GM23248 (cell line): ENCODE measurements at places on chromosomes 13 and 19. TPM values are rescaled to one million over a fixed set of nuclear protein-coding genes. Genes with fewer than 3 reads are reported as not detected.
A peak's percentile ranks its signal among the peaks of the same experiment; 100 is the strongest.

- no peaks in the 10 kb centered on the region for H3K27me3 ChIP-seq
- H3K27ac ChIP-seq: peak overlapping the region; percentile 91
- peaks cover 75% of the 10 kb centered on the region for H3K4me1 ChIP-seq
- H3K4me3 ChIP-seq: peak overlapping the region; percentile 42
- DNase-seq: peak; percentile 80
Measured at GRCh38 chr13:48400850-48401291, 12.0 kb downstream of the LPAR6 start.

GRCh38 chr19:17113127-17113785 is 37.7 kb downstream of the MYO9B start:
- DNase-seq: no peak
- no peaks in the 10 kb centered on the region; the same call in 1 of the 2 replicates for H3K36me3 ChIP-seq
- no peak overlapping the region for H3K27ac ChIP-seq
- H3K4me3 ChIP-seq: no peak overlapping the region

GRCh38 chr19:38880882-38881609 is 3.0 kb upstream of the RINL start:
- no peak for DNase-seq
- no peaks in the 10 kb centered on the region for H3K4me1 ChIP-seq

NRTN gene
- total RNA-seq: not detected in 2 replicates

- peak; percentile 95 for DNase-seq
- H3K27ac ChIP-seq: peak overlapping the region; percentile 94
- no peaks in the 10 kb centered on the region for H3K27me3 ChIP-seq
- peak overlapping the region; percentile 94 for H3K4me3 ChIP-seq
- 0 out of 2 replicates have a peak, but pooled peaks cover 9% of the 10 kb centered on the region for H3K4me1 ChIP-seq
Measured at GRCh38 chr13:23979361-23980159, 82.3 kb upstream of the C1QTNF9B start.

SEMA6B gene
- total RNA-seq: not detected in 2 replicates

GRCh38 chr19:22814124-22814523 is 18.0 kb upstream of the ZNF723 start:
- no peak for DNase-seq
- H3K4me3 ChIP-seq: no peak overlapping the region
- H3K27me3 ChIP-seq: no peaks in the 10 kb centered on the region
- H3K27ac ChIP-seq: no peak overlapping the region
- no peaks in the 10 kb centered on the region for H3K4me1 ChIP-seq

FLT3LG gene
- total RNA-seq: 1.3 and 1.6 TPM in 2 replicates

C1QTNF9B gene
- not detected in 2 replicates for total RNA-seq

DNA sequence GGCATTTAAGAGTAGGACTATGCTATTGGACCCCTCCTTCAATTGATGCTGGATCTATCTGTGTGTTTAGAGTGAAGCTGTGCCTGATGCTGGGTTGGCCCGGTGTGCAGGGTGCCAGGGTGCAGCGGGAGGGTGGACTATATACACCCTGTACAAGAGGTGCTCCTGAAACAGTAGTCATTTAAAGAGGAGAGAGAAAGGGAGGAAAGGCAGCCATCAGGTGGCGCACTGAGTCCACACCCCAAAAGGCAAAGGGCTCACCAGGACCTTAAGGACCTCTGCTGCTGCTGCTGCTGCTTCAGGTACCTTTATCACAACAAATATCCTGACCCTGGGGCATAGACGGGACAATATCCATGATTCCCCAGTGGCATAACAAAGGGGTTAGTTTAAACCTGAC is 39.4 kb downstream of the ZNF136 start:
- no peak overlapping the region for H3K27ac ChIP-seq
- H3K36me3 ChIP-seq: 0 out of 2 replicates have a peak, but pooled peaks cover 4% of the 10 kb centered on the region
- no peaks in the 10 kb centered on the region for H3K4me1 ChIP-seq
- DNase-seq: peak; percentile 30

TEX29 gene
- total RNA-seq: not detected in 2 replicates

DNA sequence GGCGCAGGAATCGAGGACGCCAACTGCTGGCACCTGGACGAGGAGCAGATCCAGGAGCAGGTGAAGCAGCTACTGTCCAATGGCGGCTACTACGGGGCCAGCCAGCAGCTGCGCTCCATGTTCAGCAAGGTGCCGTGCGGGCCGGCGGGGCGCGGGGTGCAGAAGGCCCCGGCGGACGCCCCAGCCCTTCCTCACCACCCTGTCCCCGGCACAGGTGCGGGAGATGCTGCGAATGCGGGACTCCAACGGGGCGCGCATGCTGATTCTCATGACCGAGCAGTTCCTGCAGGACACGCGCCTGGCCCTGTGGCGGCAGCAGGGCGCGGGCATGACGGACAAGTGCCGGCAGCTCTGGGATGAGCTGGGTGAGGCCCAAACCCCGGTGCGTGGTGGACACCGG is 13.6 kb downstream of the ZSWIM4 start:
- peaks cover 5% of the 10 kb centered on the region; the same call in 1 of the 2 replicates for H3K36me3 ChIP-seq
- H3K27me3 ChIP-seq: no peaks in the 10 kb centered on the region
- DNase-seq: no peak
- H3K4me1 ChIP-seq: no peaks in the 10 kb centered on the region
- no peak overlapping the region for H3K27ac ChIP-seq

USHBP1 gene
- total RNA-seq: not detected in 2 replicates

GRCh38 chr19:52219611-52220010 is 29.8 kb downstream of the PPP2R1A start:
- peaks cover 90% of the 10 kb centered on the region for H3K36me3 ChIP-seq
- H3K27ac ChIP-seq: no peak overlapping the region
- H3K4me1 ChIP-seq: no peaks in the 10 kb centered on the region
- no peaks in the 10 kb centered on the region for H3K27me3 ChIP-seq
- H3K4me3 ChIP-seq: no peak overlapping the region
- DNase-seq: no peak

- H3K4me1 ChIP-seq: peaks cover 25% of the 10 kb centered on the region
- peak overlapping the region; percentile 74; the same call in 1 of the 2 replicates for H3K27ac ChIP-seq
- DNase-seq: peak; percentile 48
- H3K4me3 ChIP-seq: no peak overlapping the region
- H3K27me3 ChIP-seq: no peaks in the 10 kb centered on the region
- H3K36me3 ChIP-seq: no peaks in the 10 kb centered on the region
Measured at GRCh38 chr13:37226971-37227370, 121.5 kb upstream of the CSNK1A1L start.

DNA sequence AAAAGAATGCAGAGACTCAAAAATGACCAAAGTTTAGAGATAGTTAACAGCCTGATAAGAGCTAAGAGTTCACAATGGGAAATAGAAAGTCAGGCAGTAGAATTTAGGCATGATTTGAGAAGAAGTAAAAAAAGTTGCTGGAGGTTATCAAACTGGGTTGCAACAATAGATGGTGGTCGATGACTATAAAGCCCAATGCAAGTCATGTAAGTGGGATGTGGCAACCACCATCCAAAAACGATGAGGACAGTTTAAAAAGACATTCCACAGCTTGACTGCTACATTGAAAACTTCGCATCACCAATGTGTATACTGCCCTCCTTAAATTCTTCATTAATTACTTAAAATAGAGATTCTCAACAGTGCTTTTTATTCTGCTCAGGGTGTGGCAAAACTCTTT is 19.7 kb downstream of the ELF1 start:
- H3K27ac ChIP-seq: no peak overlapping the region
- H3K36me3 ChIP-seq: 0 out of 2 replicates have a peak, but pooled peaks cover 2% of the 10 kb centered on the region
- no peak for DNase-seq
- H3K27me3 ChIP-seq: no peaks in the 10 kb centered on the region
- H3K4me3 ChIP-seq: no peak overlapping the region

ATP4A gene
- total RNA-seq: not detected in 2 replicates

- H3K4me1 ChIP-seq: peaks cover 6% of the 10 kb centered on the region; the same call in 1 of the 2 replicates
- peak overlapping the region; percentile 77 for H3K27ac ChIP-seq
- peak; percentile 76 for DNase-seq
- no peaks in the 10 kb centered on the region for H3K27me3 ChIP-seq
Measured at GRCh38 chr19:2327773-2328400, 499 bp downstream of the LSM7 start.

DNA sequence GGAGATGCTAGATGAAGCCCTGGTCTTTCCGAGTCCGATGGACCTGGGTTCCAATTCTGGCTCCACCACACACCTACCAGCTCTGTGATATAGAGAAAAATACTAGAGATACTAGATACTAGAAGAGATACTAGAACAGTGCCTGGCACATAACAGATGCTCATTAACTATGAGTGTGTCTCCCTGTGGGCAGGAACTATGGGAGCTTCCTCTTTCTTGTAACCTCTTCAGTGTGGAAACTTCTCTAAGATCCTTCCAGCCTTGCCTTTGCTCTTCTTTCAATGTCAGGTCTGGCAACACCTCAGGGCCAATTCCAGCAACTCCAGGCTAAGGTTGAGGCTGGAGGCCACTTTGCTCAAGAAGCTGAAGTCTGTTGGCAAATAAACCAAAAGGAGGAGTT is 143.9 kb downstream of the KATNAL1 start:
- H3K27ac ChIP-seq: no peak overlapping the region
- no peak overlapping the region for H3K4me3 ChIP-seq
- H3K4me1 ChIP-seq: peaks cover 11% of the 10 kb centered on the region
- H3K36me3 ChIP-seq: no peaks in the 10 kb centered on the region

GAPDHS gene
- total RNA-seq: not detected in 2 replicates

- H3K4me1 ChIP-seq: no peaks in the 10 kb centered on the region
- DNase-seq: no peak
- no peaks in the 10 kb centered on the region for H3K36me3 ChIP-seq
Measured at GRCh38 chr13:59562924-59563323, 600.8 kb downstream of the DIAPH3 start.

DNA sequence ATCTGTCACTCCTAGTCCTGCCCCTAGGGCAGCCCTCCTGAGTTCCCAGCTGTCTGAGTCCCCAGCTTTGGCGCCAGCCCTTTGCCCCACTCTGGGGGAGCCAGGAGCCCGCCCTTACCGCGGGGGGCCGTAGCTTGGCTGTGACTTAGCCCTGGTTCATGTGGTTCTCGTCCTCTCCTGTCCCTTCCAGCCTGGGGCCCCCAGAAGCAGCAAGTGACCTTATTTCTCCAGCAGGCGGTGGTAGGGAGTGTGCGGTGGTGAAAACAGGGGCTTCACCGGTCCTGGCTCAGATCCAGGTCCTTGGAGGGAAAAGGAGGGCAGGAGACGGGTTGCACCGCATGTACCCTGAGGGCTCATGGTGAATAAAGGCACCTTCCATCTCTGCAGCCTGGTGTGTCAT is 7.9 kb downstream of the GIPC3 start:
- H3K4me1 ChIP-seq: no peaks in the 10 kb centered on the region
- no peak overlapping the region for H3K27ac ChIP-seq
- no peaks in the 10 kb centered on the region for H3K36me3 ChIP-seq
- no peak for DNase-seq
- no peaks in the 10 kb centered on the region for H3K27me3 ChIP-seq
- no peak overlapping the region for H3K4me3 ChIP-seq

FREM2 gene
- total RNA-seq: not detected in 2 replicates

DNA sequence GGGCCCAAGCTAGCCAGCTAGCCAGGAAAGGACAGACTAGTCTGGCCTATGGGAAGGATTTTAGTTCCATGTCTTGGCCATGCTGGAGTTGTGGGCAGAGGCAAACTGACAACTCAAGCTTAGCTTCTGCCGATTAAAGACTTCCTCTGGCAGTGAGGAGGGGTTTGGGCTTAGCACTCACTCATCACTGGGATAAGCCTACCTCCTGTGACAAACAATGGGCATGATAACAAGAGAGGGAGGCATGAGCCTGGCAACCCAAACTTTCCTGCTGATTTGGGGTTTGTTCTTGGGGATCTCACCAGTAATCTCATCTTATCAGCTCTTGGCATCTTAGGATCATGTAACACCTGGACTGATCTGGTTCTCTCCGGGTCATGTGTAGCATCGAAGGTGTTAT is 83.6 kb downstream of the KL start:
- no peak for DNase-seq
- no peak overlapping the region for H3K4me3 ChIP-seq
- H3K27me3 ChIP-seq: no peaks in the 10 kb centered on the region
- no peak overlapping the region for H3K27ac ChIP-seq
- H3K4me1 ChIP-seq: no peaks in the 10 kb centered on the region
- peaks cover 14% of the 10 kb centered on the region for H3K36me3 ChIP-seq

DNA sequence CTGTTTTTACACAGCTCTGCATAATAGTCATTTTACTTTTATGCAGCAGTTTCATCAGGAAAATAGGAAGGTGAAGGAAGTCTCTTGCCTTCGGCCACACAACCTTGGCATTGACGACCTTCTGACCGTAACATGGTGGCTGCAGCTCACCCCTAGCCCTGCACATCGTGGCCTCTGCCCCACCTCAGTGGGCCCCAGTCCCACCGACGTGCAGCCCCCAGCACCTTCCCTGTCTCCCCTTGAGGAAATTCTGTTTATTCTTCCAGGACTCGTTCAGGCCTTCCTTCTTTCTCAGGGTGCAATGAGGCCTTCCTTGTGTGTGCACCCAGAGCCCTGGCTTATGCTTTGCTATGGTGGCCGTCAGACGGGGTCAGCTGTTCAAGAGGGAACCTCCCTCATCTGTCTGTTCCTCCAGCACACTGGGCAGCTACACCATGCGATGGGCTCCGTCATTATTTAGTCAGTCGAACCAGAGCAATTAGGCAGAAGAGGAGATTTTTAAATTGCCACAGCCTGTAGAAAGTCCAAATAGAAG is 33.3 kb downstream of the TMEM255B start:
- no peaks in the 10 kb centered on the region for H3K4me1 ChIP-seq
- no peak for DNase-seq
- no peaks in the 10 kb centered on the region; the same call in 1 of the 2 replicates for H3K27me3 ChIP-seq

- H3K4me3 ChIP-seq: no peak overlapping the region
- no peak overlapping the region for H3K27ac ChIP-seq
- no peak for DNase-seq
- no peaks in the 10 kb centered on the region for H3K4me1 ChIP-seq
- no peaks in the 10 kb centered on the region for H3K36me3 ChIP-seq
Measured at GRCh38 chr13:104473936-104474335, 1407.7 kb upstream of the SLC10A2 start.

GRCh38 chr19:33461256-33462111 is 60.1 kb downstream of the PEPD start:
- no peaks in the 10 kb centered on the region for H3K4me1 ChIP-seq
- DNase-seq: no peak
- no peak overlapping the region for H3K27ac ChIP-seq

DNA sequence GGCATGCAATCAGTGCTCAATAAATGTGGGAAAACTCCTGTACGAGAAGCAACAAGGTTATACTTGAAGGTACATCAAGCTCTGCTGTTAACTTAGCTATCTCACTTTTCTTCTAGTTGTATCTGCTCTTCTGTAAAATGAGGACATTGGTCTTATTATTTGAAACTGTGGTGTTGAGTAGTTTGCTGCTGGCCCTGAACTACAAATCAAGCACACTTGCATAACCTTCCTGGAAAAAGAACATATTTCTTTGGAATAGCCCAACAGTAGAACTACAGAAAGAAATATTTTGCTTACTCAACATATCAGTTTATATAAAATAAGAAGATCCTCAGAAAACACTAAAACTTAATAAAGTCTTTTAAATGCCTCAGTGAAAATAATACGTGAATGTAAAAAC is 203.0 kb downstream of the KCTD12 start:
- no peak overlapping the region for H3K4me3 ChIP-seq
- no peaks in the 10 kb centered on the region for H3K4me1 ChIP-seq
- H3K36me3 ChIP-seq: no peaks in the 10 kb centered on the region
- H3K27ac ChIP-seq: no peak overlapping the region
